ENCODE measurements at places on chromosomes 4 and X.

DNA sequence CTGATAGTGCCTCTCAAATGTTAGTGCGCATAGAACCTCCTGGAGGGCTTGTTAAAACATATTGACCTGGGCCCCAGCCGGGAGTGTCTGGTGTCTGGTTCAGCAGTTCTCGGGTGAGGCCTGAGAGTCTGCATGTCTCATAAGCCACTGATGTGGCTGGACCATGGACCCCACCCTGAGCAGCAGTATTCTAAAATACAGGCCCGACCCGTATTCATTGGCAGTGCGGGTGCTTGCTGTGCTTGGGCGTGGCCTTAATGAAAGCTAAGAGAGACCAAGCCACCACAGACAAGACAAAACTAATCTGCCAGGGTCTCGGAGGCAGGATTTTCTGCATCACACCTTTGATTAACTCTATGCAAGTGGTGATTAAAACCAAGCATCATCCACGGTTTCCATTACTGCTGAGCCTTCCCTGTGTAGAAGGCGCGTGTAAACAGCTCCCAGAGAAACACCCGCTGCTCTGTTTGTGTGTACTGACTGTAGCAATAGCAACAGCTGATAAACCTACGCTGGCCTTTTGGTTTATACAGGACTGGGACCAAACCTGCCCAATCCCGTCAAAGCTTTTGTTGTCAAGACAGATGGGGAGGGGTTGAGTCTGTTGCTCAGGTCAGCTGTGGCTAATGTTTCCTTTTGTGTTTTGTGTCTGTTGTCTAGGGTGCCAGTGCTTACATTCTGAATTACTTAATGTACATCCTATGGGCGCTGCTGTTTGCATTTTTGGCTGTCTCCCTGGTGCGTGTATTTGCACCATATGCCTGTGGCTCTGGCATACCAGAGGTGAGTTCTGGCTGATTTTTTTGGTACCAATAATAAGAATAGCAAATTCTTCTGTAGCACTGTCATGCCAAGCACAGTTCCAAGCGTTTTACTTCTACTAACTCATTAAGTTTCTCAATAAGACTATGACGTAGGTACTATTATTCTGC lies 40.8 kb downstream of the CLCN4 start:
- no peak for DNase-seq

DNA sequence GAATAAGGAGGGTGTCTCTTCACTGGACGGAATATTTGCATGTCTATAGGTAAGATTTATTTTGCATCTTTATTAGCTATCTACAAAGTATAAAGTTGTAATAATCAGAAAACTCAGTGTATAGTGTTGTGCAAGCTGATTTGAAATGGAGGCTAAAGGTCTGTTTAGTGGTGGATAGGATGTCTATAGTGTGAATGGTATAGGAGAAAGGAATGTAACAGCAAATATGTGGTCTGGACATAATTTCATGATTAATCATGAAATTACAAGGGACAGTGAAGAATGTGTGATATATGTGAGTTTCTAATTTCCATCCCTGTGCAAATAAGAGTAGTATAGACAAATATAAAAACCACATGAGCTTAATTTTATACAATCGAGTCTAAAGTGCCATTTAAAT lies 79.3 kb upstream of the CAMK2D start:
- DNase-seq: no peak

DNA sequence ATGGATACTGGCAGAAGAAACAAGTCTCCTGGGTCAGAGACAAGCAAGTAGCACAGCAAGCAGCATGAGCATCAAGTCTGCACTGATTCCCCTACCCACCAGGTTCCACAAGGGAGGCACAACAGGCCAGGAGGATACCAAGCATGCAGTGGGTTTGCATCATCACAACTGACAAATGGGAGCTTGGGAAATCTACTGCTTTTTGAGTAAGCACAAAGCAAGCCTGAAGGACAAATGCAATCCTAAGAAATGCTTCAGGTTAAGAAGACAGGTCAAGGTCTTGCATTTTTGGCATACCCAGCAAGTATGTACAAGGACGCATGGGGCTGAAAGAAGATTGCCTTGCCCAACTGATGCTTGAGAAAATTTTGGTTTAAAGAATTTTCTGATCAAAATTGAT lies 279.6 kb downstream of the PDGFC start:
- no peak for DNase-seq

DNA sequence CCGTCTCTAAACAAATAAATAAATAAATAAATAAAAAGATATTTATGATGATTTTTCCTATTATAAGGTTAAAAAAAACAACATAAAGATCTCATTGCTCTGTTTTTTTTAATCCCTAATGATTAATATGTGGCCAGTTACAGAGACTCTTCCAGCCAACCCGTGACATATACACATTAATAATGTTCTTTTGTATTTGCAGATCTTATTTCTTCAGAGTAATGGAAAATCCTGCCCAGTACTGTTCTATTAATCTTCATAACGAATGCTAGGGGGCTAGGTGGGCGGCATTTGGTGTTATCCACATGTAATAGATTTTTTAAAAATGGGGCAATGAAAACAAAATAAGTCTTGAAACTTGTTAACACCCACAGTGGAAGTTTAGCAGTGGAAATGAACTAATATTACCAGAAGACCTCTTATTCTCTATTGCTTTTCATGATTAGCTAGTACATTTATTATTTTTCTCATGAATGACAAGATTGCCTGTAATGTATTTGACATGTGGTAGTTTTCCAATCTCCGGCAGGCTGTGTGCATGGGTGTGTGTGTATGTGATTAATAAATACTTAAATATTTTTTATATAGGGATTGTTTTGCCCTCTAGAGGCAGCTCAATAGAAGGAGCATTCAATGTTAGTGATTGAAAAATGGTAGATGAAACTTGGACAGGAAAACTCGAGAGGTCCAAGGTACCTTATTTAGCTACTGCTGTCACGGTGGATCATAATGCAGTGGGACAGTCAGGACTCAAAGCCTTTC lies 457.4 kb downstream of the IL1RAPL1 start:
- DNase-seq: no peak

DNA sequence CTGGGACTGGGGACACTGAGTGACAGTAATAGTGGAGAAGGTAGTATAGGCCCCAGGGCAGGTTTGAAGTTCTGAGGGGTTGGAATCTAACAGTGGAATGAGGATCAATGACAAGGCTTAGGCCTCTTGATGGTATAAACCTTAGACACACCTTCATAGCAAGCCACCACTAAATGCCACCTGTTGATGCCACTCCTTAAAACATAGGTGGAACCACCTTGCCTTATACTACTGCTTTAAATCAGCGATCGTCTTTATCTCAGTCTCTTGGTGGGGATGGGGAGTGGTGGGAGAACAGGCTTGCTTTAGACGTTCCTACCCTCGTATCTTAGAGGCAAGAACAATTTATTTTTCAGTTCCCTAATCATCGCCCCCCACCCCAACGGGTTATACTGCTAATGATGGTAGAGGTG lies 1.2 kb downstream of the RAB33B start:
- no peak for DNase-seq

DNA sequence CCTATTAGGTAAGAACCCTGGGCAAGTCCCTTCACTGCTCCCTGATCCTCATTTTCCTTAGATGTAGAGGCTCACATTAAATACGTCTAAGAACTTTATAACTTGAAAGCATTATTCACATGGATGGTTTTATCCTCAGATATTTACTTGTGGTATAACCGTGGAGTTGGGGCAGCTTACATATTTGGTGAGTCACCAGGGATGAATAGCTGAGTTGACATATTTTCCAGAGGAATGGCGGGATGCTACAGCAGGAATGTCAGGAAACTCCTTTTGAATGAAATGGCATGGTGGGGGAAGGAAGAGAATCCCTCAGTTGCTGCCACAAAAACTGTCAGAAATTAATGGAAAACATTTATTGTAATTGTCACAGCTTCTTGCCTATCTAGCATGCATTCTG lies 165.3 kb upstream of the RPS6KA3 start:
- DNase-seq: no peak

DNA sequence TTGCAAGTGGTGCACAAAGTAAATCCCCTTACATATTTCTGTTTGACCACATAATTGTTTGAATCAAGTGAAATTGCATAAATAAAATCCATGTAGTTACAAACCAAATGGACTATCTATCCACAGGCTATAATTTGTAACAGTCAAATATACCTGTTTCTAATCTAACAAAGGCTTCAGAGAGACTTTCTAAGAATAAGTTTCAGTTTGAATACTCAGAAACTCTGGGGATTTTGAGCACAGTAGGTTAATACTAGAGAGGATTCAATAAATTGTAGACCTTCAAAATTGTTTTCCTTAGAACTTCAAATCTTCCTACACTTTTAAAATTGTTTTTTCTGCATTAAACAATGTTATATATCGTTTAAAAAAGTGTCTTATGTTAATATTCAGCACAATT lies 1250.1 kb downstream of the NLGN4X start:
- no peak for DNase-seq

DNA sequence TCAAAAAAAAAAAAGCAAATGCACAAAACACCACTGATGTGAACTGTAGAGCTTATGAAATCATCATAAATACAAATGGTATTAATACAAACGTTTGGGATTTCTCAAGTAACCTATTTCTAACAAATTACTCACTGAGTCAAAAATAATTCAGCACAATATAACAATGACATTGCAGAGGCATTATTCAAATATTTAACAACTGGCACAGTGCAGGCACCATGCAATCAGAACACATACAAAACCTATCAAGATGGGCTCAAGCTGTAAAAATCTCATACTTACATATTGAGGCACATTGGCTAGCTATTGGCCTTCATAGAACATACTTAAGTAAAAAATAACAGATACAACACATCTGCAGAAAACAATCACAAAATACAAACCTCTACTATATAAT lies 81.1 kb downstream of the LRBA start:
- DNase-seq: no peak

DNA sequence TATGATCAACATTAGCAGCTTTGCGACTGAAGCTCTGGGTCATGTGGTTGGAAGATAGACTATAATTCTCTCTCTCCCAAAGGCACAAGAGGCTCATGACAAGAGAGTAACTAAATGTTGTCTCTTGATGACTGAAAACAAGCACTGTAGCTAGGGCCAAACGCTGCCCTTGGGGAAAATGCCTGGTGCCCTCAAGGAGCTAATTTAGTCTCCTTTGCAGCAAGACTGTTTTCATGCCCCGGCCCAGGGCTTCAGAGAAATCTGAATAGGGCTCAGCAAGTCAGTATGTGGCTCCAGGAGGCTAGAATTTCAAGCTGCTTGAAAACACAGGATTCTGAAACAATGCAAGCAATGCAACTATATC lies 411.9 kb downstream of the GPAT3 start:
- no peak for DNase-seq

DNA sequence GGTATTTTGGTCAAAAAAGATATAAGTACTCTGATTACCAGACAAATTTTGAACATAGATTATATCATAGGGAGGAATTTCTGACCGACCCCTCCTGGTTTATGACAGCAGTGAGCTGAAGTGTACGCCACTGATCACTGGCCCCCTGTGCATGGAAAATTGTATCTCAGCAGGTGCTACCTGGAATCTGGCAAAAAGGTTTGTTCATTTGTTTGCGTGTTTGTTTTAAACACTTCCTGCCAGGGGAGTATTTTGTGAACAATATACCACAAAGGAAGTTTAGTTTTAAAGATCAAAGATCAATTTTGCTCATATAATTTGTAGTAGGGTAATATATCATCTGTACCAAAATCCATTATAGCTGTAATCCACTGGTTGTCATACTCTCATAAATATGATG lies 219.7 kb upstream of the TENM3 start:
- no peak for DNase-seq

DNA sequence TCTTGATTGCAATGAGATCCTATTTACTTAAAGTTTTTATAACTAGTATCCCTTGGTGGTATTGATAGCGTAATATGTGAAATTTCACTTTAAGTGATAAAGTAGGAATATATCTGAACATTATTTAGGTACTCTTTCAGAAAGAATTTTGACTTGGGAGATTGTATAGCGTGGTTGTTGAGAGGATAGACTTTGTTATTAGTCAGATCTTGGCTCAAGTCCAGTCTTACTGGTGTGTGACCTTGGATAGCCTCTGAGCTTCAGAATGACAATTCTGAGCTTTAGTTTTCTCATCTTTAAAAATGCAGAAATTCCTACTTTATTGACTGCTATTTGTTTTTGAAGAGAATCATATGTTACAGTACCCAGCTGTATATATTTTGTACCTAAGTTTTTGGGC lies 32.6 kb downstream of the DCK start:
- peak; percentile 11 for DNase-seq

DNA sequence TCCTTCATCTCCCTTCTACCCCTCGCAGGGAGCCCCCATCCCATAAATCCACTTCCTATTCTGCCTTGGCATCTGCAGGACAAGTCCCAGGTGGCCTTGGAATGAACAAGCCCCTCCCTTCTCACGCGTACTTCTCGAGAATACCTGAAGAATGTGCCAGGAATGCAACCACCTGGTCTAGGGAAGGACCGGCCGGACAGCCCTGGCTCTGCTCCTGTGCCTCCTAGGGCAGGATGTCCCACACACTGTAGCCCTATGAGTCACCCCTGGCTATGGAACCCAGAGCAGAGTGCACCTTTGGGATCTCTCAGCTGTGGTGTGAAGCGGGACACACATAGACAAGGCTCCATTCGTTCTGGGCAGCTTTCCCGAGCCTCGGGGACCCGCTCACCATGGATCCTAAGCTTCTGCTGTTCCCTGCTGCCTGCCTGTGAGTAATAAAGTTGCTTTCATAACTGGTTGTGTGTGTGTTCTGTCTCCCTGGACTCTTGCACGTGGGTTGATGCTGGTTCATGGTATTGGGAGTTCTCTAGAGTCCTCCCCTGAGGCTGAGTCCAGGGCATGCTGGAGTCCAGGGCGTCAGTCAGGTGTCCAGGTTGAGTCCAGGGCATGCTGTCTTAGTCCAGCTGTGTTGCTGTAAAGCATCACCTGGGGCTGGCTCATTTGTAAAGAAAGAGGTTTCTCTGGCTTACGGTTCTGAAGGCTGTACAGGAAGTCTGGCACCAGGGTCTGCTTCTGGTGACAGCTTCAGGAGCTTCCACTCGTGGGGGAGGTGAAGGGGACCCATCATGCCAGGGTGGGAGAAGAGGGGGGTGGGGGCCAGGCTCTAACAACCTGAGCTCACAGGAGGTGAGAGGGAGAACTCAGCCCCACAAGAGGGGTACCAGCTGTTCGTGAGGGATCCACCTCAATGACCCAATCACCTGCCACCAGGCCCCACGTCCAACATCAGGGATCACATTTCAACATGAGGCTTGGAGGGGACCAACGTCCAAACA lies 7.4 kb upstream of the PDE6B start:
- no peak for DNase-seq

DNA sequence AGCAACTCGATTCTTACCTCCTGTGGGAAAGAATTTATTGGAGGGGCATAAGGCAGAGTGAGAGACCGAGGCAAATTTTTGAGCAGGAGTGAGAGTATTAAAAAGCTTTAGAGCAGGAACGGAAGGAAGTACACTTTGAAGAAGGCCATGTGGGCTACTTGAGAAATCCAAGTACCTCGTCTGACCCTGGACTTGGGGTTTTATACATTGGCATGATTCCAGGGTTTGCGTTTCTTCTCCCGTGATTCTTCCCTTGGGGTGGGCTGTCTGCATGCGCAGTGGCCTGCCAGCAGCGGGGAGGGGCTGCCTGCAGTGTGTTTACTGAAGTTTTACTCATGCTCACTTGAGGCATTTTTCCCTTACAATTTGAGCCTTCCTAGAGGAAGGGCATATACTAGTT lies 3.4 kb downstream of the GALNT7 start:
- no peak for DNase-seq

GRCh38 chr4:183101956-183102480 lies 3.0 kb downstream of the WWC2 start:
- DNase-seq: no peak

All from HuH-7.5 (cell line).